ENCODE measurements at places on chromosomes 2 and 18.

DNA sequence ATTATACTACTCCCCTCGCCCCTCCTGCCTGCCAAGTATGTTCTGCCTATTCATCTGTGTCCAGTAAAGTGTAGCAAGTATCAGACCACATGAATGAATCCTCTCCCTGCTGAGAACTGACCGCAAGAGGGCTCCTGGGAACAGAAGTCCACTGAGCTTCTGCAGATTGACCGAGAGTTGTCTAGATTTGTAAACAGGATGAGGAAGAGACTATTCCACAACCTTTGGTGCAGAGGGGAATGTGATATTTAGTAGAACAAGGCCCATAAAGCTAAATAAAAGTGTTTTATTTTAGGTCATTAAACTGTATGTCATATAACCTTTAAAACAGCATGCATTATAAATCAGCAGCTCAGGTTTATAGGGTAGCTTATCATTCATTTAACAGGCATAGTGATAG, 377.0 kb downstream of the DCC start:
- DNase-seq = peak; percentile 17

DNA sequence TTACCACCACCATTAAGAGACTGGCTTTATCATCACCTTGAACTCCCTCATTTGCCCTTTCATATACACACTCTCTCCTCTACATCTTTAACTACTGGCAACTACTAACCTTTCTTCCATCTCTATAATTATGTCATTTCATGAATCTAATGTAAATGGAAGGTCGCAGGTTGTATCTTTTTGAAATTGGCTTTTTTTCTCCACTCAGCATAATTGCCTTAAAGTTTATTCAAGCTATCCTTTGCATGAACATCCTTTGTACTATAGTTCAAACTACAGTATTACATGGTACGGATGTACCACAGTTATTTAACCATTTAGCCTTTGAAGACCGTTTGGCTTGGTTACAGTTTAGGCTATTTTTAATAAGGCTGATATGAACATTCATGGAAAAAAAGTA, 129.5 kb upstream of the ZNF804A start:
- no peak for DNase-seq

GRCh38 chr18:59610546-59611140, 86.6 kb downstream of the CCBE1 start:
- DNase-seq = no peak

DNA sequence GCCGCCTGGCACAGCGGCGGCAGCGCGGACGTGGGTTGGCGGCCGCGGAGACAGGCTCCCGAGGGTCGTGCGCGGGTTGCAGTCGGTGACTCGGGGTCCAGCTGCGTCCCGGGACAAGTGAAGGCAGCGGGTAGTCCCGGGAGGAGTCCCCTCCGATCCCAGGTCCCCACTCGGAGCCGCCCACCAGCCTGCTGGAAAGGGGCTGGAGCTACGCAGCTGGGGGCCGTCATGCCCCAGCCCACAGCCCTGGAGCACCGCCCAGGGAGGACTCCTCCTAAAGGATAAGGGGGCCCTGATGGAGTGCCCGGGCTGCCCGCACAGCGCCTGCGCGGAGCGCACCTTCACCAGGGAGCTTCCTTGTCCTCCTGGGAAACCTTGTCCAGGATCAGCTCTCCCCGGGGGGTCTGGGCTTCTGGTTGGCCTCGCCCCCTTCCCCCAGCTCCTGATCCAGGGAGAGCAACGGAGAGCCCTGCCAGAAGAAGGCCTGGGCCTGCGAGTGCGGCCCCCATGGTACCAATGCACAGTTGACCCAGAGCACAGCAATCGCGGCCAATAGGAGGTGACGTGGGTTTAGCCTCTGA, 25.9 kb upstream of the ALPP start:
- DNase-seq = no peak

All from AG04449 (cell line).